Gastrocnemius medialis (tissue), 4 donors: ENCODE measurements at places on chromosomes 7 and 10.

DNA sequence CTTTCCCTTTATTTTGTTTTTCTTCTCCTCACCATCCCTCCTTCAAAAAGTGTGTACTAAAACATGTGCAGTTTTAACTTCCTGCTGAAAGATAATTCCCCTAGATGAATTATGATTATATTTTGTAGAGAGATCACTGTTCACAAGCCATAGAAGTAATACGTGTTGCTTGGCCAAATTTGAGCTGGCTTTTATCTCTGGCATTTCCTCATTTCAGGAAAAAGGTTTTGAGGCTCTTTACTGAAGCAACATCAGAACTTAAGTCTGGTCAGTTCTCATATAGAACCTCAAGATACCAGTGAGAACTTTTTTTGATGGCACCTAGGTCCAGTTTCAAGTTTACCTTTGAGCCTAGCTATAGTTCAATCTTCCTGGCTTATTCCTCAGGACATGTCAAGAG lies 463.3 kb downstream of the INHBA start:
- no peak for DNase-seq
- H3K4me3 ChIP-seq: no peak overlapping the region
- H3K27me3 ChIP-seq: no peaks in the 10 kb centered on the region
- no peak overlapping the region for H3K27ac ChIP-seq
- H3K36me3 ChIP-seq: no peaks in the 10 kb centered on the region

- no peak overlapping the region for H3K27ac ChIP-seq
- H3K4me3 ChIP-seq: no peak overlapping the region
- no peaks in the 10 kb centered on the region for H3K36me3 ChIP-seq
- H3K4me1 ChIP-seq: peaks cover 5% of the 10 kb centered on the region
- DNase-seq: no peak
Measured at GRCh38 chr10:110459600-110459999, 38.1 kb upstream of the DUSP5 start.

DNA sequence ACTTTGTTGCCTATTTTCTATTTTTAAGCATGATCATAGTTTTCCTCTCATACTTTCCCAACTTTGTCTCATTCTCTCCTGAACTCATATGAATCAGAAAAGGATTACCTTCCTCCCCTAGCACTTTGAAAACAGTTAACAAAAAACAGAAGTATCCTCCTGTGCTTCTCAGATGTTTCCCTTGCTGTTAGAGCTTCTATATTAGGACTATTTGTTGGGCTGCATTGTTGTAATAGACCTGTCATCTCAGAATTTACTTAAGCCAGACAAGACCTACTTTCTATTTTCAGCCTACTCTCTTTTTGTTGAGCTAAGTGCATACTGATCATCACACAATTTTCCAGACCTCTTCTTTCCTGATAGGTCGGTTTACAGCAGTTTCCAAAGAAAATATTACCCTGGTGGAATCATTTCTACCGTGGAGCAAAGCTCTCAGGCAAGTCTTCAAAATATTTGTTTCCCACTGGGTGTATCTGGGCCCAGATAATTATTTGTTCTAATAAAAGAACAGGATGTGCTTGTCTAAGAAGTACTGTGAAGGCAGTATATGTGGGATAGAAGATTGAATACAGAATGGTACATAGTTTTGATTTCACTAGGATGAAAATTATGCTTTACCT lies 411.9 kb upstream of the KLF6 start:
- no peak for DNase-seq
- H3K27me3 ChIP-seq: no peaks in the 10 kb centered on the region

DNA sequence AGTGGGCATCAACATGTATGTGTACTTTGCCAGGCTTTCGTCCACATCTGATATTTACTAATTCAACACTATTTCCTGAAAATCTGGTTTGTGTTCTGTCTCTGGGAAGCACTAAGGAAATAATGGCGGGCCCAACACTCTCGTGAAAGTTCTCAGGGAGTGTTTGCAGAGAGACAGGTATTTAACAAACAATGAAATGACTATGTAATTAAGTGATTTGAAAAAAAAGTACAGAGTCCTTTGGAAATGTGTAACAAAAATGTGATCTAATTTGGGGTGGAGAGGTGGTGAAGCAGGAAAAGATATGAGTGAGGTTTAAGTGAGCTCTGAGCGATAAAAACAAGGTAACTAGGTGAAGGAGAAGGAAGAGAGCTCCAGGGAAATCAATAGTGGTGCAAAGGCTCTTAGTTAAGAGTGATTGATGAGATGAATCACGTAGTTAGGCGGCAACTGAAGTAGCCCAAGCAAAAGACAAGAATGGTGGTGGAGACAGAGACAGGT lies 95.3 kb upstream of the DNAJB12 start:
- H3K4me1 ChIP-seq: no peaks in the 10 kb centered on the region
- H3K27me3 ChIP-seq: no peaks in the 10 kb centered on the region
- no peak overlapping the region for H3K4me3 ChIP-seq
- no peak overlapping the region for H3K27ac ChIP-seq
